ENCODE measurements at places on chromosomes 1 and 21.

DNA sequence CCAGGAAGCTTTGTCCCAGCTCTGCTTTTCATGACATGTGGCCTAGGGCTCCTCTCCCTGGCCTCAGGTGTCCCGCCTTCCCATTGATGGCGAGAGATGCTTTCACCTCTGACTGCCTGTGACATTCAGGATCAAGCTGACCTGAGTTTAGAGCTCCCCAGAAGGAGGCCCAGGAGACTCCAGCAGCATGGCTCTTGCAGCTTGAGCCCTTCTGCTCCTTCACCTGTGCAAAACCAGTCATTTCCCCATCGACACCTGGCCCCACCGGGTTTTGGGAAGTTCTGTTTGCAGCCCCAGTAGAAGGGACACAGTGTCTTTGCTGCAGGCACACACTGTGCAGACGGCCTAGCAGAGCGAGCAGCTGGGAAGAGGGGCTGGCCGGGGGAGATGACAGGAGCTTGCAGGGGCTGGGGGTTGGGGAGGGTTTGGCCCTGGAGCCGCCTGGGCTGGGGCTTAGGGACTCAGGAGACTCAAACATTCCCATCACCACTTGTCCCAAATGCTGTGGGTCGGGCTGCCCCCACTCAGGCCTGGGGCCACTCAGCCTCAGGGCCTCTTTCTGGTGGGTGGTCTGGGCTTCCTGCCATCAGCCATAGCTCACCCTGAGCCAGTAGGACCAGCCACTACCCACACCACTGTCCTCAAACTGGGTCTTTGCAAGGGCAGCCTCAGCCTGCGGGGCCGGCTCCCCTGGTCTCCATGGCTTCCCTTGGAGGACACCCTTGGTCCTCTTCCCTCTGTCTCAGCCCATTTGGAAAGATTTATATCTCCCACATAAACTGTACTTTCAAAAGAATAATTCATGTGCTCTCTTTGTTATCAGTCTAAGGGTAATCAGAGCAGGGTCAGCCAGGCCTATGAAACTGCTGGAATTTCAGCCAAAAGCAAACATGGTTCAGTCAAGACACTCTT lies 3.8 kb upstream of the EDN2 start:
- no peak for DNase-seq

- DNase-seq = no peak
Measured at GRCh38 chr1:973459-974292, 7.4 kb downstream of the PLEKHN1 start.

DNA sequence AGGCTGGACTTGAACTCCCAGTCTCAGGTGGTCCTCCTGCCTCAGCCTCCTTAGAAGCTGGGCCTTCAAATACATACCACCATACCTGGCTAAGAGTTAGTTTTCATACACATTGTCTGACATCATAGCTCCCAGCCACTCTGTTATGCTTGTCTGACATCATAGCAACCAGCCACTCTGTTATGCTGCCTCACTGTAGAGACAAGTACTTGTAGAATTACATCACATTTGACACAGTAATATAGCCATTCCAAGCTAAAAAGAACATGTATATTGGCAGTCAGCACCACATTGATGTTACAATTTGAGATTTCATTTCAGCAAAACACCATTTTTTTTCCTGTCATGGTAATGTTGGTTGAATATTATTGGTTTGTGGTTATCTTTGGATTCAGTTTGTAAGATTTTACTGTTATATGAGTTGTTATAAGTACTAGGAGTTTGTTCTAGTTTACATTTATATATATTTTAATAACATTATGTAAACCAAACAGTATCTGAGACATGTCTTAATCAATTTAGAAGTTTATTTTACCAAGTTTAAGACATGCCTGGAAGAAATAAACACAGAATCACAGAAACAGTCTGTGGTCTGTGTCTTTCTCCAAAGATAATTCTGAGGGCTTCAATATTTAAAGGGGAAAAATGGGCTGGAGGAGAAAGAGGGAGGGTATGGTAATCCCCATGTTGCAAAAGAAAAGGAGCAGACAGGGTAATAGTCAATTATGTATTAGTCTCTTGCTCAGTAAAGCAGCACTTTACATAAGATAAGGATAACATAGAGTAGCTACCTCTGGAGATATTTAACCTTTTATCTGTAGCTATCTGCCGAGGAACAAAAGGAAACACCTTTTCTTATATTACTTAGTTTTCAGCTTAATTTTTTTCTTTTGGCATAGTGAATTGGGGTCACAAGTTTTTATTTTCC lies 43.0 kb downstream of the XPR1 start:
- no peak for DNase-seq

DNA sequence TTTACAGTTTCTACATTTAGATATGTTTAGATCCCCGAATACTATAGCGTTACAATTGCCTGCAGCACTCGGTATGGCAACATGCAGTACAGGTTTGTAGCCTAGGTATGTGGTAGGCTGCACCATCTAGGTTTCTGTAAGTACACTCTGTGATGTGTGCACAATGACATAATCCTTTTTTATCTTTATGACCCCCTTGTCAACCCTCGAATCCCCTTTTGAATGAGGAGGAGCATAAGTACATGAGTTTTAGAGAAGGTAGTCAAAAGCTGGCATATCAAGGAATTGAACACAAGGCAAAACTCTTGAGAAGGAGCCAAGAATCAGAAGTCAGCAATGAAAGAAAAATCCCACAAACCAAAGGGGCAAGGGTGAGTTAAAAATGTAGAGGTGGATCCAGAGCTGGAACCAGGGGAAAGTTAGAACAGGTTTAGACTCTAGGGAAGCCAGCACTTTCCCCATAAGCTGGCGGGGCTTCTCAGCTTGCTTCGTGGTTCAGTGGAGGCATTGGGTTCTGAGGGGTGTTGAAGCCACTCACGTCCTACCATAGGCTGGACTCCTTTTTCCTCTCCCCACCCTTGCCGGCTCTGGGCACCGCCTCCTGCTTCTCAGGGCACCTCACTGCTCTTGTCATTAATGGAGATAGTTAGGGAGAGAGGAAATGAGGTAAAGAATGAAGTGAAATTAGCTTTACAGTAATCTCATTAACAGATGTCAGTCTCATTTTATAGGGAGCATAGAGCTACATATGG lies 31.3 kb downstream of the OLFML3 start:
- DNase-seq = no peak

DNA sequence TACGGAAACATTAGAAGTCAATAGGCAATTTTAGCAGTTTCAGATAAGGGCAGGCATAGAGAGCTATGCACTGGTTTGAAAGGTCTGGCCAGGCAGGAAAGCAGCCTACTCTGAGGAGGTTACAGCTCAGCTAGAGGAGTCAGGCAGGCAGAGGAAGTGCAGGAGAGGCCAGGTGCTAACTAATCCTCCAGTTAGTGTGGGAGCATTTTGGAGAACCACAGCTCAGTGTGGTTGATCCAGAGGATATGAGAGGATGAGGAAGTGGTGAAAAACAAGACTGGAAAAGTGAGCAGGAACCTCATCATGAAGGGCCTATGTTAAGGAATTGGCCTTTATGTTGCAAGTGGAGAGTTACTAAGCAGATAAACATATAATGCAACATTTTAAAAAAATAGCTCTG lies 282.4 kb upstream of the SGIP1 start:
- no peak for DNase-seq

- no peak for DNase-seq
Measured at GRCh38 chr1:45322486-45323040, 4.1 kb upstream of the HPDL start.

- no peak for DNase-seq
Measured at GRCh38 chr1:38190983-38191382, 144.4 kb upstream of the POU3F1 start.

GRCh38 chr1:154434346-154435085 lies 29.4 kb downstream of the IL6R start:
- no peak for DNase-seq

DNA sequence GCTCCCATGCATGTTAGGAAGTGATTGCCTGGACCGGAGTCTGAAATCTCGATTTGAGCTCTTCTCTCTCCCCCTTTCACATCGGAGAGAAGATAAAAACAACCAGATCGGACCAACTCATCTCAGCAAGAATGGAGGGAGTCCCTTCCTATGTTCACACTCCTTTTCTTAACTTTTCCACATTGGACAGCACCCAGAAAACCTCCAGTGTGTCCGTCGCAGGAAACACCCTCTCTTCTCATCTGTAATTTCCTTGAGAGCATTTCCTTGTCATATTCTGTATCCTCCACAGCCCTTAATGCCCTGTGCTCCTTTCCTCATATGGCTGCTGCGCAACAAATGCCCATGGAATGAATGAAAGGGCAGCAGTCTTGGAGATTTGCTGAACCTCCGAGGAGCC lies 1.5 kb upstream of the TDRD10 start:
- DNase-seq = no peak

GRCh38 chr1:207998691-207999090 lies 87.8 kb upstream of the CD34 start:
- DNase-seq = no peak

DNA sequence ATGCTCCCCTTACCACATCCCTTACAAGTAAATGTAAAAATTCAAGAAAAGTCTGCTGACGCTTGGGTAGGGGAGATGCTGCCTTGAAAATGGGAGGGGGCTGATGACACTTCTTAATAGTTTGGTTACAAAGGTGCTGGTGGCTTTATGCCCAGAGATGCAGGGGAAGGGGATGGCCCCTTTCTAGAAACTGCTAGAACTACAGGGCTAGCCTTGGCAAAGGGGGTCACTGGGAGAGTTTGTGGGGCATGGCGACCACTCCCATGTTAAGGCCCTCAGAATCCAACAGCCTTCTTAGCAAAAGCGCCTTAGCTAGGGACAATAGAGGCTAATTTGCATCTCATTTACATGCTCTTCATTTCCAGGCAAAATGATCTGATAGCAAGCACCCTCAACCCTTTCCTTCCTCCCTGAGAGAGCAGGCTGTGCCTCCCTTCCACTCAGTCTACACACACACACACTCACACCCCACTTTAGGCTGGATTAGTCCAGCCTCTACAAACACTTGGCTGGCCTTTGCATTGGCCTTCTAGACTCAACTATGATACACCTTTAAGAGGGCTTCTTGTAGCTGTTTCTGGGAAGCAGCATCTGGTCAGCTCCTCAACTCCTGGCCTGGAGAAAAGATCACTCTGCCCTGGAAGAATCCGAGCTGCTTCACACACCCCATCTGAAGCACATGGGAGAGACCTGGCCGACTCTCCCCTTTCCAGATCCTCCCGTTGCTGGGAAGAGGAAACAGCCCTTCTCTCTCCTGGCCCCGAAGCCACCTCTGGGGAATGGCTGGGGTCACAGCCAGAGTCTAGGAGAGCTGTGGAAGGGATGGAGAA lies 1.7 kb downstream of the SEMA6C start:
- DNase-seq = no peak

DNA sequence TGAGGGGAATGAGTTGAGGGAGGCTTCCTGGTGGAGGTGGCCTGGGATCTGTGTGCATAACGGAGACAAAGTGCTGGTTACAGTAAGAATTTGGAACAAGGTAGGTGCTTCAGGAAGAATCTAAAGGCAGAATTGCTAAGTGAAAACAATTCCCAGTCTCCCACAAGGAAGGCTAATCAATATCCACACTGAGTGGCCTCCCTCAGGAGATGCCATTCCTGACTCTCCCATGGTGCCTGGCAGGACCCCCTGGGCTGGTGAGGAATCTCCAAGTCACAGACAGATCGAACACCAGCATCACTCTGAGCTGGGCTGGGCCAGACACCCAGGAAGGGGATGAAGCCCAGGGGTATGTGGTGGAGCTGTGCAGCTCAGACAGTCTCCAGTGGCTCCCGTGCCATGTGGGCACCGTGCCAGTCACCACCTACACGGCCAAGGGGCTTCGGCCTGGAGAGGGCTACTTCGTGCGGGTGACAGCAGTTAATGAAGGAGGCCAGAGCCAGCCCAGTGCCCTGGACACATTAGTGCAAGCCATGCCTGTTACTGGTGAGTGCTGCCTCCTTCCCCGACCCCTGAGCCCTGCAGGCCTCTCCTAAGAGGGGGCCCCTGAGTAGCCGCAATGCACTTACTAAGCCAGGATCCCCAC lies 30.7 kb downstream of the IGFN1 start:
- no peak for DNase-seq
